ENCODE measurements at places on chromosomes 4 and X. TPM values are rescaled to one million over a fixed set of nuclear protein-coding genes. Genes with fewer than 3 reads are reported as not detected.

ZCCHC18 gene
- 3.3 TPM for total RNA-seq

ETFDH gene
- 41.2 TPM for total RNA-seq

CD38 gene
- total RNA-seq, result 2.0 TPM

PPP4R3C gene
- total RNA-seq, result not detected

- DNase-seq, result no peak
Measured at GRCh38 chr4:1249731-1250526, 999 bp upstream of the CTBP1 start.

DNA sequence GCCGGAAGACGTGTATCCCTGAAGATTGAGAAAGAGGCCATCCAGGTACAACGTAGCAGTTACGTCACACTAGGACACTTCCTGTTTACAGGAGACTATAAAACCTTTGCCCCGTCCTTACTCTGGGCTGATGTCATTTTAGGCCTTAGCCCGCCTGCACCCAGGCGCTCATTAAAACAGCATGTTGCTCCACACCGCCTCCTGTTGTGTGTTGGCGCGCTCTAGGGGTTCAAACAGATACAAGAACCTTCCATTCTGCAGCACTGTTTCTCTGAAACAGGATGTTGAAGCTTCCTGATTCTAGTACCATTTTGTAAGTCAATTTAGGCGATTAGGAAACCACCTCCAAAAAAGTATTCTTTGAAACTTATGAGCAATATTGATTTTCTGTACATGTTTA is 722.1 kb downstream of the PCDH7 start:
- DNase-seq, result no peak

GRCh38 chr4:126779001-126779400 is 853.8 kb upstream of the INTU start:
- DNase-seq, result no peak

DNA sequence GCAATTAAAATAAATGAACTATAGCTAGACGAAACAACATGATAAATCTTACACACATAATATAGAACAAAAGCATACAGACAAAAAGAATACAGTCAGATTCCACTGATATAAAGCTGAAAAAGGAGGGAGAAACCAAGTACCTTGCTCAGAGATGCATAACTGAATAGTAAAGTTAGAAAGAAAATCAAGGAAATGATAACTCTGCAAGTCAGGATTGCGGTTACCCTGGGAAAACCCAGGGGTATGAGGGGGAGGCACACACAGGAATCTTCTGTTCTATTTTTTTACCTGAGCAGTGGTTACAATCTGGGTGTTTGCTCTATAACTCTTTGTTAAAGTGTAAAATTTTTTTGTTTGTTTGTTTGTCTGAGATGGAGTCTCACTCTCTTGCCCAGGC is 209.1 kb downstream of the CBR4 start:
- no peak for DNase-seq

GRCh38 chr4:114599231-114599902 is 760 bp downstream of the UGT8 start:
- no peak for DNase-seq
